ENCODE measurements at places on chromosomes 13 and 19.
A peak's percentile ranks its signal among the peaks of the same experiment; 100 is the strongest.

- no peak for DNase-seq
Measured at GRCh38 chr13:45512098-45512496, 47.4 kb downstream of the COG3 start.

GRCh38 chr19:42068756-42069571, 1.0 kb downstream of the GRIK5 start:
- DNase-seq, result no peak

DNA sequence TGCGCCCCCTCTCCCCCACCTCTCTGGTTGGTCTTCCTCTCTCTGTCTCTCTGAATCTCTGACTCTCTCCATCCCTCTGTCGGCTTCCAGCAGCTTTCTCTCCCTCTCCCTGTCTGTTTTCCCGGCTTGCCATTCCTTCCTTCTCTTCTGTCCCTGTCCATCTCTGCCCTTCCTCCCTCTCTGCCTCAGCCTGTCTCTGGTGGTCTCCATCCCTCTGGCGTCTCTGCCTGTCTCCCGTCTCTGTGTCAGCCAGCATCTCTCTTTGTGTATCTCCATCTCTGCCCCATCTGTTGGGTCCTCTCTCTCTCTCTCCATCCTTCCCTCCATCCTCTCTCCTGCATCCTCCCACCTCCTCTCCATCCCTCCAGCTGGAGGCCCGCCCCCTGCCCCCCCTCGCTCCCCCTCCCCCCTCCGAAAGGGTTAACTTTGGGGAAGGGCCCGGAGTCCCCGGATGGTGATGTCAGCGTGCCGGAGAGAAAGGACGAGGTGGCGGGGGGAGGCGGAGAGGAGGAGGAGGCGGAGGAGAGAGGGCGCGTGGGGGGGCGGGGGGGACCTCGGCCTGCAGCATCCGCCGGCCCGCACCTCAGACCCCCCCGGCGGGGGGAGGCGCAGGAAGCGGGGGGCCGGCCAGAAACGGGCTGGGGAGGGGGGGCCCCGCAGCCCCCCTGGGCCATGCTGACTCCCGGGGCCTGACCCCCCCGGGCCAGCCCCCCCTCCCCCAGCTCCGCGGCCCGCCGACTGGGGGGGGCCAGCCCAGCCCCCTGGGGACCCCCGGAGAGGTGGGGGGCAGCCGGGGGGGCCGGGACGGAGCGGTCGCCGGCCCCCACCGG, at the start of gene BRSK1:
Gene BRSK1, plus strand, starts transcription at position 450 of the 830 bp plus-strand sequence. CDS start 446 bp downstream, outside the sequence.
- DNase-seq, result peak; percentile 45

GRCh38 chr19:49880162-49880869, 2.8 kb downstream of the TBC1D17 start:
- DNase-seq, result no peak

GRCh38 chr19:1286487-1287353, 1.0 kb downstream of the EFNA2 start:
- no peak for DNase-seq

- DNase-seq, result no peak
Measured at GRCh38 chr13:47211106-47211505, 314.3 kb upstream of the HTR2A start.

DNA sequence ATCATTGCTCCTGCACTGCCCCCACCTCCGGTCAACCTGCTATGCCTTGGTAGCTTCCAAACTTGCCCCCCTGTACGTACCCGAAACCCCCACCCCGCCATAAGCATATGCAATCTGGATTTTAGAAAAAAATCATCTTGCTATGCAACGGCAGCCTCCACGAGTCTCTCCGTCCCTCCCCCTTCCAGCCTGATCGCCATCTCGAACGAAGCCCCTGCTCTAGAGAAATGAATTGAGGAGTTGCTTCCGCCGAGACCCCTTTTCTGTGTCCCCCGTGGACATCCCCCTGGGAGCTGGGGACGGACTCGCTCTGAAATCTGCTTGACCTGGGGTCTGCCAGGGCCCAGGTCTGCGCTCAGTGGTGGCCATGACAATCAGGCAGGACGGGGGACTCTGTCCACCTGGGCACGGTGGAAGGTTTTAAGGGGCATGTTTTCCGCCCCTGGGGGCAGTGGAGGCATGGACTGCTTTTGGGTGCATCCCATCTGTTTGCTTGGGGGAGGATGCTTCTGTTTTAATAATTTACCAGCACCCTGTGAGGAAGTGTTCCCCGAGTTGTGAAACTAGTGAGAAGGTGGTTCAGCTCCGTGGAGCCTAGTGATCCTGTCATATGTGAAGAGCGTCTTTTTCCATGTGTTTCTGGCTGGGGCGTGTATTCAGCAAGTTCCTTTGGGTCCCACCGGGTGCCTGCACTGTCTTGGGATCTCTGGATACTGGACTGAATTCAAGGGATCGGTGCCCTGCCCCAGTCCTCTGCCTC, 1.0 kb downstream of the KDM4B start:
- DNase-seq, result peak; percentile 28

DNA sequence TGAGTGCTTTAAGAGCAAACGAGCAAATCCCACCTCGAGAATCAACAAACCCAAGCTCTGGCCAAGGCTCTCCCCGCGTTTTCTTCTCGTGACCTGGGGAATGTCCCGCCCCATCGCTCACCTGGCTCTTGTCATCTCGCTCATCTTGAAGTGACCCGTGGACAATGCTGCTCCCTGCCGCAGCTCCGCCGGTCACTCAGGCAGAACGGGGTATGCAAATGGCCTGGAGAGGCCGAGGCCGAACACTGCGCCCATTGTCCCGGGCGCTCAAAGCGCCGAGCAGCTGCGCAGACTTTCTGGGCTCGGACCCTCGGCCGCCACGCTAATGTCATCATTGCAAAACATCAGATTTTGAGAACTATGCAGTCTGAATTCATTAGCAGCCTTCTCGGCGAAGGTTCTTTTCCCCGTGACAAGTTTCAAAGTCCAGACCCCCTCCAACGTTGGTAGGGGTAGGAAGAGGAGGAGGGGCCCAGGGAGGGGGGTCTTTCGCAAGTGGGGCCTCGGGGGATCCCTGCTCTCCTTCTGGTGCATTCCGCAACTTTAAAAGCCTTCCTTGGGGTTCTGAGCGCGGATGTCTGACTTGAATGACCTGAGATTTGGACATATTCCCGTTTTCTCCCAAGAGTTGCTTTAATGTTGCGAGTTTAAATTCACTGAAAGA, 39.7 kb downstream of the SOX1 start:
- no peak for DNase-seq

DNA sequence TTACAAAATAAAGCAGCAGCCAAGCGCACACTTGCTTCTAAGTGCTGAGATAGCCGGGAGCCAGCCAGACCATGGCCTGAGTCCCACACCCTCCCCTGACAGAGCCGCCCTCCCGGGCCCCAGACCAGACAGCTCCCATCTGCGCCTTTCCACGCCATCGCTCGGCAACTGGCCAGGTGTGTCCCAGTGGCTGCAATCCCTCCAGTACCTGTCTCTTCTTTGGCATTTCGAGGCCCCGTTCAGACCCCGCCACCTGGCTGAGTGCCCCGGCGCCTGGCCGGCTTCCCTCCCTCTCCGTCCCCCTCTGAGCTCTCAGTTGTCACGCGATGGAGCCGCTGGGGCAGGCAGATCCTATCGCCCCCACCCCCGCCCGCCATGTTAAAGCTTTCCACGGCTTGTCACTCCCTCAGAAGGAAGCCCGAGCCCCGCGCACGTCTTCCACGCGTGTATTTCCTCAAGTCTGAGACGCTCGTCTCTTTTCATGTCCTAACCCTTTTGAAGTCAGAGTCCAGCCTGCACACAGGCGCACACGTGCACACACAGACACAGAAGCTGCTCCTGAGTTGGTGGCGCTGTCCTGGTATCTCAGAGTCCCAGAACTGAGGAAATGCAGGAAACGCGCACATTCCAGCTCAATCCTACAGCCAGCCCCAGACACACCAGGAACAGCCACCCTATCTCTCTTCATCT, 7.9 kb downstream of the MLLT1 start:
- no peak for DNase-seq

GRCh38 chr13:27427641-27428040, 3.2 kb downstream of the GTF3A start:
- no peak for DNase-seq

GRCh38 chr13:45162821-45163220, 38.0 kb downstream of the KCTD4 start:
- no peak for DNase-seq

GRCh38 chr19:19371059-19371458, 34.4 kb upstream of the GATAD2A start:
- DNase-seq, result no peak

GRCh38 chr19:16386619-16387240, 62.1 kb downstream of the KLF2 start:
- peak; percentile 66 for DNase-seq

- peak; percentile 18 for DNase-seq
Measured at GRCh38 chr19:7294558-7295212, 471 bp upstream of the INSR start.

- DNase-seq, result no peak
Measured at GRCh38 chr13:98508280-98508679, 68.6 kb downstream of the STK24 start.

DNA sequence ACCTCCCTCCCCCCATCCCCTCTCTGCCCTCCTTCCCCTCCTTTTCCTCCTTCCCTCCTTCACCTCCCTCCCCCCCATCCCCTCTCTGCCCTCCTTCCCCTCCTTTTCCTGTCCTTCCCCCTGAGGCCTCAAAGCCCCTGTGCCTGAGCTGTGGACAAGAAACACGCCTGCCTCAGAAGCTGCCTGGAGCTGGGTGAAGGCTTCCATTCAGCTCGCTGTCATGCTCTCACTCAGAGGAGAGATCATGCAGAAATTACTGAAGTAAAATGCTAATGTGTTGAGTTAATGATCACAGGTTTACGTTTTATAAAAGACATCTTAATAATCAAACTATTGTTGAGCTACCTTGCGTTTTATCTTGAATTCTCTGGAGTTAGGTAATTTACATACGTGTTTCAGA, 114.5 kb downstream of the ATP11A start:
- DNase-seq, result no peak

DNA sequence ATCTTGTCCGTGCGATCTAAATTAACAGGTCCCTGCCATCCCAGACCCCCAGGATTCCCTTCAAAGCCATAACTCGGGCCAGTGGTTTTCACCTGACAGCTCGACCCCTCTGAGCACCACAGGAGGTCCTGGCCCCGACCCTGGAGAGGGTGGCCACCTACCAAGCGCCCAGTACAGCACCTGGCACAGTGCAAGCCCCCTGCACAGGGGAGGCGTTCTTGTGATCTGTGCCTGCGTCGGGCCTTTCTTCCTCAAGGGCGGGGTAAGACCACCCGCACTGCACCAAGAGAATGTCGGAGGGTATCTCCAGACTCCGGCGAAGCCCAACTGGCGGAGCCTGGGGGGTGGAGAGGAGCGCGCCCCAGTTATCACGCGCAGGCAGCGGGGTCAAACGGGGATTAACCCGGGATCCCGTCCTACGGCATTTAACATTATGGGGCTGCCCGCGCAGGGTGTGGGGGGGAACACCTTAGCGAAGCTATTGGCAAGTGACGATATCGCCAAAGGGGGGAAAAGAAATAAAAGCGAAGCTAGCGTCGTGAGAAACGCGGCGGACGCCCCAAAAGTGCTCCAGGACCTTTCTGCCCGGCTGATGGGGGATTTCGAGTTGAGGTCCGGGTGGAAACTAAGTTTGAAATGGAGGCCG, 1.3 kb upstream of the HNRNPL start:
- DNase-seq, result peak; percentile 61

GRCh38 chr19:45443462-45444317, 20.0 kb upstream of the ERCC1 start:
- peak; percentile 64 for DNase-seq

- DNase-seq, result no peak
Measured at GRCh38 chr19:53041366-53041765, 3.2 kb upstream of the ERVV-2 start.

- no peak for DNase-seq
Measured at GRCh38 chr19:19278315-19278714, 5.2 kb upstream of the TM6SF2 start.

GRCh38 chr13:59495299-59495698, 668.4 kb downstream of the DIAPH3 start:
- DNase-seq, result no peak

DNA sequence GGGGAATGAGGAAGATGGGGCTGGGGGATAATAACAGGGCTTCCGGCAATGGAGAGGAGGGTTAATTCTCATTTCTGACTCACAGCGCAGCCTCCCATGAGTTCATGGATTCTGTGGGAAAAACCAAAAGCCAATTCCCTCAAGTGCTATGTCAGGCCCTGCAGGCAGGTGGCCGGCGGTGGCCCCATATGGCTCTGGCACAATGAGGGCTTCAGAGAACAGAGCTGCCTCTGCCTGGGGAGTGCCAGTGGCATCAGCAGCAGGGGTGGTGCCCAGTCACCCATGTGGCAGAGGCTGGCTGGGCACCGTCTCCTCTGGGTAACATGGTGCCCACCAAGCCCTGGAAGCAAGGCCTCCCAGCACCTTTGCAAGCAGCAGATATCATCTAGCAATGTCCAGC, 69.1 kb downstream of the ALOX5AP start:
- DNase-seq, result no peak

DNA sequence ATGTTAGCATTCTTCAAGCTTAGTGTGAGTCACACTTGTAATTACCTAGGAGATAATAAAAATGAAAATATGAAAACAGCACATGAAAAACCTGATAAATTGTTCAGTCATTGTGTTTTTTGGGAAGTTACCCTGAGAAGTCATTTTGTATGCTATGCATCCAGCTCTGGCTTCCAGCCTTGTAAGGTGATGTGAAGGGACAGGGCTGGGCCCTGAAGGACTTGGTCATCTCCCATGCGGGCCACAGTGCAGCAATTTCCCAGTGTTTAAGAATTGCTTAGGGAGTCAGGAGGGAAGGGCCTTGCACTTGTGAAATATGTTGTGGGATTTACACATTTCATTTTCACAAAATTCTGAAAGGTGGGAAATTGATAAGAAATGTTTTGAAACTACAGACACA, 41.3 kb downstream of the ARHGEF7 start:
- no peak for DNase-seq

DNA sequence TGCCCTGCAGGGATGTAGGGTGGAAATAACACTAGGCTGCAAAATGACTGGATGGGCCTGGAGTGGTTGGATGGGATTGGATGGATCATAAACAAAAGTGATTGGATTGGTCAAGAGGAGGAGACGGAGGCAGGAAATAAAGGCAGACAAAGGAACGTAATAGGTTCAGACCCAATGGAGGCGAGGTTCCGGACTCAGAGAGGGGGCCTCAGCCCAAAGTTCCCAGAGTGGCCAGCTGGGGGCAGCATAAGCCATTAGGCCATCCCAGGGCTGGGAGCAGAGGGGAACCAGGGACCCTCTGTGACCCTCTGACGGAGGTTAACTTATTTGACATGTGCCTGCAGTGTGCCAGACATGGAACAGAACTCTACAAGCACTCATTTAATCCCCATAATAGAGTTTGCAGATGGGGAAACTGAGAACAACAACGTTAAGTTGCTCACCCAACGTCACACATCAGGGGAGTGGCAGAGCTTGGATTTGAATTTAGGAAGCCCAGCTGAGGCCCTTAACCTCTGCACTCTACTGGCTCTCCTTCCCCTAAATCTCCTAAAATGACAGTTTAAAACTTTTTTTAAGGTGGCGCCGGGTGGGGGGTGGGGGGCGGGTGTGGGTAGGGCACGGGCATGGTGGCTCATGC, 15.3 kb upstream of the MAP1S start:
- DNase-seq, result peak; percentile 77

- no peak for DNase-seq
Measured at GRCh38 chr13:52033039-52033438, 8.5 kb downstream of the UTP14C start.
